ENCODE measurements at places on chromosomes 2 and 18.

GRCh38 chr2:95007031-95007609 lies 18.4 kb upstream of the MAL start:
- no peak for DNase-seq

DNA sequence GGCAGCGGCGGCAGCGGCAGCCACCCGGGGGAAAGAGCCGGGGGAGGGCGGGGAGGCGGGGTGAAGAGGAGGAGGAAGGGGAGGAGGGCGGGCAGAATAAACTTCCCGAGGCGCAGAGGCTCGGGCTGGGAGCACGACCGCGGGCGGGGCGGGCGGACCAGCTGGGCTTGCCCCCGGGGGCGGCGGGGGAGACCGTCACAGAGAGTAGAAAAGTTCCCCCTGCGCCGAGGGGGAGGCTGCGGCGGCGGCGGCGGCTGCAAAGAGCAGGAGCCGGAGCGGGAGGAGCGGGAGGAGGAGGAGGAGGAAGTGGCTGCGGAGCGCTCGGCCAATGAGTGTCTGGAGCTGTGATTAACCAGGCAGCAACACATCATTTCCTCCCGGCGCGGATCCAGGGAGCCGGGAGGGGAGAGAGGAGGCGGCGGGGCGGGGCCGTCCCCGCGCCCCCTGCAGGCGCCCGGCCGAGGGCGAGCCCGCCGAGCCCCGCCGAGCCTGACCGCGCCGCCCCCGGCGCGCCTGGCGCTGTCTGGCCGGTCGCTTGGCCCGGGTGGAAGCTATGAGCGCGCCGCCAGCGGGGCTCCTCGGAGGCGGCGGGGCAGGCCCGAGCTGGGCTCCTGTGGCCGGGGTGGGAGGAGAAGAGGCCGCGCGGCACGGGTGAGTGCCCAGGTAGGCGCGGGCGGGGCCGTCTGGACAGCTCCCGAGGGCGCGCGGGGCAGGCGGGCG lies at the start of gene ACVR1:
TSS of gene ACVR1 (minus strand) at position 265 of the 720 bp plus-strand sequence. CDS start 76,837 bp downstream, outside the sequence.
- DNase-seq = peak; percentile 88

- DNase-seq = no peak
Observed at GRCh38 chr2:211259831-211260476, 703.6 kb downstream of the CPS1 start.

DNA sequence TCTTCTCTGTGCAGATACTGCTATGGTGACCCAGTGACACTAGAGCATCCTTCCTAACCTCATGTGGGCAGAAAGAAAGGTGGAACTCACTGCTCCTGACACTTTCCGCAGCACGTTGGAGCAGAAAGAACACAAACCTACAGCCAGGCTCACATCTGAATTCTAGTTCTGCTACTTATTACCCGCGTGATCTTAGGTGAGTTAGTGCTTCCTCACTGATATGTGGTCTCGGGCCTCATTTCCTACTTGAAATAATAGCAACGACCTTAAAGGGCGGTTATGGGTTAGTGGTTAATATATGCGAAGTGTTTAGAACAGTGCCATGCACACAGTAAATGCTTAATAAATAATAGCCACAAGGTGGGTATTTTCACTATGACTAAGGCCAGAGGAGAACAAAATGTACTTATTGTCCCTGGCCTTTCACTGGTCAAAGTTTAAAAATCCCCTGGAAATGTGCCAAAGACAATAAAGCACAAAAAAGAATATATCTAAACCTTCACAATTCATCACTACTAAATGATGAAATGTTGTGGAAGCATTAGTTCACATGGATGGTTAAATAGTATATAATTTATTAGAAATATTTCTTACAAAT lies 66.6 kb downstream of the MYOM1 start:
- DNase-seq = no peak

GRCh38 chr2:129727286-129727685 lies 252.2 kb upstream of the RAB6C start:
- DNase-seq = no peak

DNA sequence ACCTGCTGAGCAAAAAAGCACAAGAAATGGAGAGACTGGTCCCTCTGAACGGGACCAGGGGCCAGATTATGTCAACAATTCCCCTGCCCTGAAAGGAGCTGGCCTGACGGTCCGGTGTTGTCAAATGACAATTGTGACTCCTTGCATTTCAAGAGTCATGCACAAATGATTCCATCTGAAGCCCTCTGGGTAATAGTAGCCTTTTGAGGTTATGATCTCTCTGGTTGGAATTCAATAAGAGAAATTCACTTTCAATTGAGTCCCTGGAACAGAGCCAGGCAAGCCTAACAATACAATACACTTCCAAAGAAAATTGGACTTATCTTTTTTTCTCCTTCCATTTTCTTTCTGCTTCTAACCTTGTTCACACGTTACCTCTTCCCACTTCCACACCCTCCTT lies 116.9 kb downstream of the C1D start:
- no peak for DNase-seq

- DNase-seq = no peak
Observed at GRCh38 chr2:71712158-71712818, 258.9 kb downstream of the DYSF start.

GRCh38 chr18:44041553-44041952 lies 639.1 kb upstream of the SETBP1 start:
- DNase-seq = no peak

GRCh38 chr2:216992056-216992675 lies 132.3 kb upstream of the TNP1 start:
- no peak for DNase-seq

DNA sequence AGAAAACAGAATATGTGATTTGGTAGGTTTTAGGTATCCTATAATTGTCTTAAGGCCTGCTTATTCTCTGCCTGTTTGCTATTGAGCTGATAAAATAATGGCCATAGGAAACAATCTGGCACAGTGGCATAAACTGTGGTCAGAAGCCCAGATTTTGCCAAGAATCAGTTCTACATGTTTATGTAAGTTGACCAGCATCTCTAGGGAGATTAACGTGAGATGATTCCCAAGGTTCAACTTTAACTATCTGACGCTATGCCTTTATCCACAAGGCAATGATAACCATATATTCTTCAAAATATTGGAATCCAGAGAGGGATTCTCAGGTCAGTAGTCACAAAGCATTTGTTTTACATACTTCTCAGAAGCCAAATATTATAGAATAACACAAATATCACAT lies 25.6 kb downstream of the AP1S3 start:
- no peak for DNase-seq

GRCh38 chr18:48663931-48664847 lies 125.4 kb downstream of the CTIF start:
- peak; percentile 17 for DNase-seq

DNA sequence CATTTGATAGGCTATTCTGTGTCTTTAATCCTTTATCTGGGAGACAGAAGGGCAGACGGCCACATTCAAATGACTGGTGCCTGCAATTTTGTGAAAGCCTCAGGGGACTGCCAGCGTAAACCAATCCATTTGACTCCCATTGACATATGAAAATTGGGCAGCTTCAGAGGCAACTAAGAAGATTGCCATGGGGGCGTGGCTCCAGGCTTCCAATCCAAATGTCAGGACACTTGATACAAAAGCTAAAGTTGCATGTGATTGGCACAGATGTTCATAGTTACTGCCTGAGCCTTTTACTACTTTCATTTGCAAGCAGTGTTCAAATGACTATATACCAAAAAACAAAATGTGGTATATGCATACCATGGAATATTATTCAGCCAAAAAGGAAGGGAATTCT lies 42.0 kb downstream of the SPC25 start:
- DNase-seq = no peak

GRCh38 chr2:60847854-60848253 lies 33.5 kb upstream of the REL start:
- DNase-seq = no peak

GRCh38 chr2:138175066-138175465 lies 210.8 kb downstream of the HNMT start:
- DNase-seq = no peak

- DNase-seq = no peak
Observed at GRCh38 chr2:58073008-58073407, 26.4 kb downstream of the VRK2 start.

DNA sequence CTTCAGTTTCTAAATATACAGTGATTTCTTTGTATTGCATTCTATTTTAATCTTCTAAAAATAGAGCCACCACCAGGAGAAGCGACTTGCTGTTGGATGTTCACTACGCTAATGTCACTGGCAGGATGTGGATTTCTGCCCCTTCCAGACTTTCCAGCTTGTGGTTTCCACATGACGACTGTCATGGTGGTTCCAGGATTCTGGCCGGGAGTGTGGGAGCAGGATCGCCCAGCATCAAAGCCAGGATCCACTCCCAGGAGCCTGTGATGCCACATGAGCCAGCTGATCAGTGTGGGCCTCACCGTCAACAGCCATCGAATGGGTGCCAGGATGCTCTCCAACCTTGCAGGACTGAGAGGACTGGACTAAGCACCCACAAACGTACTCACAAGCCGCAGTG lies 148.8 kb downstream of the HDAC4 start:
- DNase-seq = no peak

DNA sequence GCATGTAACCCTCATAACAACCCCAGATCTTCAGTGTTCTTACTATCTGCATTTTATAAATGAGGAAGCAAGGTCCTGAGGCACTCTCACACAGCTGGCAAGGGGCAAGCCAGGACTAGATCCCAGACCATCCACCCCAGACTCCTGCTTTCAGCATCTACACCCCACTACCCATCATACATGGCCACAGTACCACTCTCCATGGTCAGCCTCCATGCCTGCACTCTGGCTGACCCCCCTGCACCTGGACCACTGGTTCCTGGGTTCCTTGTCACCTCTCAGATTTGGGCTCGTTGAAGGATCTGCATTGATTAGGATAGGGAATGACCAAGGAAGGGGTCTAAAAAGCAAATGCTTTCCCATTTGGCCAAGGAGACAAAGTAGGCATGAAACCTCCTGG lies 36.0 kb upstream of the TEX51 start:
- no peak for DNase-seq

DNA sequence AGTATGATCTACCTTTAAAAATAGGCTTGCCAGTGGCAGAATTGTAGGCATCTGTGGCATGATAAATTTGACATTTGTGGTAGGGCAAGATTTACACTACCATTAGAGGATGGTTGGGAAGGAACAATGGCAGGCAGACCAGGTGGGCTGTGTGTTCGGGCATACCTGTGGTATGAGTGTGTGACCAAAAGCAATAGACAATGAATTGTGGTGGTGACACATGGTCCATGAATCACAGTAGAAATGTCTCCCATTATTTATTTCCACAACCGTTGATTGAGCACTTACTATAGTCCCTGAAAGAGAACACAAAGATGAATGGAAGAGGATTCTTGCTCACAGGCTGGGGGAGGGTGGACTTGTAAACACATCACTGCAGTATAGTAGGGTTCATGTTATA lies 29.9 kb upstream of the RUFY4 start:
- no peak for DNase-seq

DNA sequence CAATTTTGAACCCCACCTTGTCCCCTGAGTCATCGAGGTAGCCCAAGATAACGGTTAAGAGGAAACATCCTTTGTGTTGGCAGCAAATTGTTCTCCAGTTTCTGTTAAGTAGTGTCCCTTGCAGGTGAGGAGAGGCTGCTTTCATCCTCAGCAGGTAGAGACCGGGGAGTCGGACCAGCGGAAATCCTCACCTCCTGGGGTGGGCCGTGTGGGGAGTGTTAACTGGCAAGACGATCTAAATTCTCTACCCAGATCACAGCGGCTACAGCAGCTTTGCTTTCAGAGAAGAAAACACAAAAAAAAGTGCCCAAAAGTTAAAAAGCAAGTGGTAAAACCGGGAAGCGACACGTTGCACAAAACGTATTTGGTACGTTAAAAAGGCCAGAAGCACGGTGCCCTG lies 63.2 kb downstream of the ADI1 start:
- DNase-seq = no peak

- no peak for DNase-seq
Observed at GRCh38 chr18:57787068-57787685, 15.9 kb downstream of the ATP8B1 start.

DNA sequence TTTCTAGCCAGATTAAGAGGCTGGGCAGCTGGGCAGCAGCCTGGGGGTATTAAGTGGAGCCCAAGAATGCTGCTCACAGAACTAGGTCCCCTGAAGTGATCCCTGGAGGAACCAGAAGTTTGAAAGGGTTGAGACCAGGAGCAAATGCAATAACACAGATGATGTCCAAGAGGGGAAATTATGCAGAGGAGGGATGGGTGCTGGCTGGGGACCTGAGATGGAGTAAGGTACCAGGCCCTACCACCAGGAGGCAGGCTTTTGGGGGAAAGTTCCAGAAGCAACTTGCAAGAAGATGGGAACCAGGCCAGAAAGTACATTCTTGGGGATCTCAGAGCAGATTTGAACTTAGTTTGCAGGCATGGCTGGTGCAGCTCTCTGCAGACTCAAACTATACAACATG lies 175.1 kb downstream of the NCK2 start:
- peak; percentile 27 for DNase-seq

- no peak for DNase-seq
Observed at GRCh38 chr18:9796935-9797549, 88.7 kb upstream of the TXNDC2 start.

- no peak for DNase-seq
Observed at GRCh38 chr2:169291517-169291916, 70.8 kb downstream of the LRP2 start.

DNA sequence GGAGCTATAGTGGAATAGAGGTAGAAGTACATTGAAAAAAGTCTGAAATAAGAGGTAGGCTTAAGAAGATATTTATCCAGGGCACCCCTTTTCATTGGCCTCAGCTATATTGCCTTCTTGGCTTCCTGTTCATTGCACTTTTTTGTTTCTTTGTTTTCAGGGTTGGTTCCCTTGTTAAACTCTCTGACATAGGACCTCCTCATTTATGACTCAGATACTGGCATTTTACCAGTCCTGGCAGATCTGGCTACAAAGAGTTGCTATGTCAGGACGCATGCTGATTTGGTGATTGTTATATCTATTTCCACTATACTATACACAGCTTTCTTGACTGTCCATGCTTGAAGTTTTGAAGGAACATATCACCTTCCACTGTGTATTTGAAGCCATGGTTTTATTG lies 60.0 kb downstream of the GCA start:
- DNase-seq = no peak

DNA sequence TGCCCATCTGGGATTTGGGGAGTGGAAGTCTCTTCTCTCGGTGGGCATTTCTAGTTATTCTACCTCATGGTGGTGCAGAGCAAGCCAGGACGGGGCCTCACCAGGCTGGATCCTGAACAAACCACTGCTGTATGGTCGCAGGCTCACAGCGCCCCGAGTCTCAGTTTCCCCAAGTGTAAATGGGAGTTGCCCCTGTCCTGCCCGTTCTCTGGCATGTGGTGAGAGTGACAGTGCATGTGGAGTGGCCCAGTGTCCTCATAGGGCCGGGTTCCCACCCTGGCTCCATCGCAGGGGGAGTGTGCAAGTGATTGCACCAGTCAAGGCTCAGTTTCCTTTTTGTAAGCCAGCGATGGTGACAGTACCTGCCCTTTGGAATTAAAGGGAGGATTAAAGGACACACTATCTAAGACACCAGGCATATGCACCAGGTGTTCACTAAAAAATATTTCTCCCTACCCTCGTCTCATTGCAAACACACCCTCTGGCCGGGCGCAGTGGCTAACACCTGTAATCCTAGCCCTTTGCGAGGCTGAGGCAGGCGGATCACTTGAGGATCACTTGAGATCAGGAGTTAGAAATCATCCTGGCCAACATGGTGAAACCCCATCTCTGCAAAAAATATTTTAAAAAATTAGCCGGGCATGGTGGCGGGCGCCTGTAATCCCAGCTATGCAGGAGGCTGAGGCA lies 173.3 kb upstream of the MYCN start:
- no peak for DNase-seq

- no peak for DNase-seq
Observed at GRCh38 chr2:72891091-72891818, 4.0 kb downstream of the SPR start.
